Frontal cortex (tissue), 4 donors: ENCODE measurements at places on chromosomes 13 and 19. TPM values are rescaled to one million over a fixed set of nuclear protein-coding genes. Genes with fewer than 3 reads are reported as not detected.

DNA sequence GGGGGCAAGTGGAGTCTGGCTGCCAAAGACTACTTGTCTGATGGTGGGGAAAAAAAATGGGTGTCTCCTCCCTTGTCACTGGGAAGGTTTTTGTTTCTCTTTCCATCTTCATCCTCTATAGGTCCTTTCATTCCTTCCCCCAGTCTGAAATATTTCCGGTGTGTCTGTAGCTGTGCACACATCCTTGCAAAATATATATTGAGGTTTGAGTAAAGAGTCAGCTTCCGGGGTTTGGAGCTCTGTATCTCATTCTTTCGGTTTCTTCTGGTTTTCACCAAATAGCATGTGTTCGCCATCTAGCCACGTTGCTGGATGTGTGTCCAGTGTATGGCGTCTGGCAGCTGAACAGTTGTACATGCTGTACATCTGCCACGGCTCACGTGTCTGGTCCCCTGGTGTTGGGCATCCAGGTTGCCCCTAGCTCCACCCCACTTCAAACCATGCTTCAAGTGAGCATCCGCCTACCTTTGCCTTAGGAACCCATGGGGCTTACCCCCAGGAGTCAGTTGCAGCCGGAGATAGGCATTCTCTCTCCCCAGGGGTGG is 142.2 kb downstream of the SIPA1L3 start:
- DNase-seq = no peak

DNA sequence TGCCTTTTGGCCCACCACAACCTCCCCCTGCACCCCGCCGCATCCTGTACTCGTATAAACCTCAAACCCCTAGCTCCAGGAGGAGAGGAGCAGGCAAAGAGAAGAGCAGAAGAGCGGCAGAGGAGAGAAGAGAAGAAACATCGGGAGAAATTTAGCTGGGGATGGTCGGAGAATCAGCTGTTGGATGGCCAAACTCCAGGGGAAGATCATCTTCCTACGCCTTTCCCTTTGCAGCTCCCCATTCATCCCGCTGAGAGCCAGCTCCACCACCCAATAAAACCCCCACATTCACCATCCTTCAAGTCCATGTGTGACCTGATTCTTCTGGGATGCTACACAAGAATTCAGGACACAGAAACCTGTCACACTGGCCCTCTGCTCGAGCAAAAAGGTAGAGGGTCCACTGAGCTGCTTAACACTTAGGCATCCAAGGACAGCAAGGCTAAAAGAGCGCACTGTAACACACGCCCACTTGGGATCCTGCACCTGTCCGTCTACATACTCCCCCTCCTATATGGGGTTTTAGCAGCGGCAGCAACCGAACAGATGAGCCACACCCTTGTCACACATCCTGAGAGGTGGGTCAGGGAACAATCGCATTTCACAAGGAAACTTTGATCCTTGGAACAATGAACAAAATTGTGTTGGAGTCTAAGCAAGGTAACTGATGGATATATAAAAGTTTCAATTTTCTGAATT is 51.6 kb upstream of the MIR17HG start:
- DNase-seq = no peak

DNA sequence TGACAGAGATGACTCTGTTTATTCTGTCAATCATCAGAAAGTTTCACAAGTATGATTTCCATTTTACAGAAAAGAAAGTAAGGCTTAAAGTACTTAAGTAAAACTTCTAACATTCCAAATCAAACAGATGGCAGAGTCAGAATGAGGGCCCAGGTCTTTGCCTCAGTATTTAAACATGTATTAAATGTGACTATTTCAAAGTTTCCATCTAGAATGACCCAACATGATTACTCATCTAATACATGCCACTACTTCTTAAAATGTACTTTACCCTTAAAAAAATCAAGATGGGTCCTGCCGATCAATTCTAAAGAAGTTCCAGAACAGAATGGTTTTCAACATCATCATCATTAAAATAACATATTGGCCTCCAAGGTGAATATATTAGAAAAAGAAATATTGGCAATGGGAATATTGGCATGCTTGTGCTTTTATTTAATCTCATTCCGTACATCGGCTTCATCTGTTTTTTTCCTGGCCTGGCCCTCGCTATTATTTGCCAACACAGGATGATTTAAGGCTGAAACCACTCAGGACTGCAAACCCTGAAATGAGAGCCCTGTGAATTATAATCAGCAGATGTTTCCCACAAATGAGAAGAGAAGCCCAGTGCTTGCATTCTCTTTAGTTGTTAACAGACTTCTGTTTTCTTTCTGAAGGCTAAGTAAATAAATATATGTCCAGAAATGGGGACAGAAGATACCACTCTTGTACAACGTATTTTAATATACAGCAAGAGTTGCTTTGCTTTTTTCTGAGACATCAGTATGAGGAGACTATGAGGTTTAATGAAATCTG is 340.0 kb downstream of the DNAJC15 start:
- DNase-seq = no peak

DNA sequence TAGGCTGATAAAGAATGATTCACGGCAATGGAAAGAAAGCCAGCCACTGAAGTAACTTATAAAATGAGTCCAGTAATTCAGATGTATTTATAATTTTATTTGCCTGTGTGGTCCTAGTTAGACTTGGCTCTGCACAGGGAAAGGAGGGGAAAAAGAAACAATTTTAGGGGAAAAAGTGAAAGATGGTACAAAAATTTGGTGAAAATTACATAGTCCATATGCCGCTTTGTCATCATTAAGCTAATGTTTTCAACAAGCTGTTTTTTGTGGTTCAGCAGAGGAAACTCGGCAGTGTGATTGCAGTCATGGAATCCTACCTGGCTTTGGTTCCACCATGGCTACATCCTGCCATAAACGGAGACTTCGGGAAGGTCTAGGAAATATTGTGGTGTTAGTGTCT is 301.9 kb downstream of the ATP8A2 start:
- DNase-seq = no peak

DNA sequence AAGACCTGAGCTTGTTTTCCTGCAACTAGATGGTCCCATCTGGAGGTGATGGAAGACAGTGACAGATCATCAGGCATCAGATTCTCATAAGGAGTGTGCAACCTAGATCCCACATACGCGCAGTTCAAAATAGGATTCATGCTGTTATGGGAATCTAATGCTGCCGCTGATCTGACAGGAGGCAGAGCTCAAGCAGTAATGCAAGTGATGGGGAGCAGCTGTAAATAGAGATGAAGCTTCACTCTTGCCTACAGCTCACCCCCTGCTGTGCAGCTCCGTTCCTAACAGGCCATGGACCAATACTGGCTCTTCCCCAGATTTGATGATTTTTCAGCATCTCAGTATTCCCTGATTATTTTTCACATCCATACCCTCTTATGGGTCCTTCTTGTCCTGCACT is 208.4 kb upstream of the RXFP2 start:
- DNase-seq = no peak

- DNase-seq = no peak
Measured at GRCh38 chr19:45146741-45147205, 14.0 kb downstream of the NKPD1 start.

DNA sequence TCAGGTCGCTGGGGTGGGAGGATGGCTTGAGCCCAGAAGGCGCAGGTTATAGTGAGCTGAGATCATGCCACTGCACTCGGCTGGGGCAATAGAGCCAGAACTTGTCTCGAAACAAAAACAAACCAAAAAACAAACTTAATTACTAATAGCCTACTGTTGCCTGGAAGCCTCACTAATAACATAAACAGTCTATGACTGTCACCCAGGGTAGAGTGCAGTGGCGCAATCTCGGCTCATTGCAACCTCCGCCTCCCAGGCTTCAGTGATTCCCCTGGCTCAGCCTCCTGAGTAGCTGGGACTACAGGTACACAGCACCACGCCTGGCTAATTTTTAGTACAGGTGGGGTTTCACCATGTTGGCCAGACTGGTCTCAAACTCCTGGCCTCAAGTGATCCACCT is 18.0 kb downstream of the CATSPERD start:
- no peak for DNase-seq

DNA sequence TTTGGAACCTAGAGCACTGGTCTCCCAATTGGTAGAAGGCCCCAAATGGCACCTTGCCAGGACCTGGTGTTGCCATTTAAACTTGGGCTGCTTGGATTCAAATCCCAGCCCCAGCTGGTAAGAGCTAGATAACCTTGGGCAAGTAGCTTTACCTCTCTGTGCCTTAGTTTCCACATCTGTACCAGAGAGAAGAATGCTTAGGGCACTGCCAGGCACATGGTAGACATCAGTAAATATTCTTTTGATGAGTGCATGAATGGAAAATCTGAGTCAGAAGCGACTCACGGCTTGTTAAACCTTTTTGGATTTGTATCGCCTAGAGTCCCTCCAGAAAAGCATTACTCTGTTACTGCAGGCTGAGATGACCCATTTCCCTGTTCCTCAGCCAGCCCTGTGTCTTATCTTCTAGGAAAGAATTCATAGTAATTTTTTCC is 90.9 kb downstream of the SIPA1L3 start:
- DNase-seq = no peak

- DNase-seq = no peak
Measured at GRCh38 chr19:903266-903797, 9.7 kb downstream of the R3HDM4 start.

GRCh38 chr19:4694211-4694987 is 24.3 kb upstream of the MYDGF start:
- DNase-seq = peak; percentile 63

- no peak for DNase-seq
Measured at GRCh38 chr13:94286581-94286980, 192.9 kb downstream of the DCT start.

DNA sequence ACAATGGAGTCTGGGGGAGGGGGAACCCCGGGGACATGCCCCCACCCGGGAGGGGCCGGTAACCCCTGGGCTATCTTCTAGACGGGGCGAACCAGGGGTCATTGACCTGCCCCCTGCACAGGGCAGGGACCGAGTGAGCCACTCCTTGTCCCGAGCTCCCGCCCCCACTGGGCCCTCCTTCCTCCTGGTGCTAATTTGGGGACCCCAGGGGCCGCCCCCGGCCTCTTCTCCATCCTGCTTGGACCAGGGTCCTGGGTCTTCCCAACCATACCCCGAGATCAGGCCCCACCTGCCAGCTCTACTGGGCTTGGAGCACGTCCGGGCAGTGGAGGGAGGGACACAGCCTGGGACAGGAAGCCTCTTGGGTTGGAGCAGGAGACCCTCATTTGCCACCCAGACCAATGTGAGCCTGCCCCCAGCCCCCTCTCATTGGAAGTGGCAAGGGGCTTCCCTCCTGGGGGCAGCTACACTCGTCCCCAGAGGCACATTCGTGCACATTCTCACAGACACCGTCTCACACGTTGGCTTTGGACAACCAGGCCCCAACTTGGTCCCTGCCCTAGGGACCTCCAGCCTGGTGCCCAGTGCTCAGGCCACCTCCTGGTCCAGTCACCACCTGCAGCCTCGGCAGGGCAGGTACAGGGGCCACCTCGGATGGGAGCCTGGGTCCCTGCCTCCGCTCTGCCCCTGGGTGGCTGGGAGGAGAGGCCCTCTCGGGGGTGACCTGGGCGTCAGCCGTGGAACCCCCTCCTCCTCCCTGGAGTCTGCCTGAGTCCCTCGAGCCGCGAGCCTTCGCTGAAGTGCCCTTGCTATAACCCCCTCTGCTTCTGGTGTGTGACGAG is 3.3 kb upstream of the MISP start:
- no peak for DNase-seq

GRCh38 chr13:91825516-91825915 is 427.1 kb downstream of the GPC5 start:
- DNase-seq = no peak

GRCh38 chr13:40113643-40114304 is 458.3 kb downstream of the COG6 start:
- DNase-seq = no peak

DNA sequence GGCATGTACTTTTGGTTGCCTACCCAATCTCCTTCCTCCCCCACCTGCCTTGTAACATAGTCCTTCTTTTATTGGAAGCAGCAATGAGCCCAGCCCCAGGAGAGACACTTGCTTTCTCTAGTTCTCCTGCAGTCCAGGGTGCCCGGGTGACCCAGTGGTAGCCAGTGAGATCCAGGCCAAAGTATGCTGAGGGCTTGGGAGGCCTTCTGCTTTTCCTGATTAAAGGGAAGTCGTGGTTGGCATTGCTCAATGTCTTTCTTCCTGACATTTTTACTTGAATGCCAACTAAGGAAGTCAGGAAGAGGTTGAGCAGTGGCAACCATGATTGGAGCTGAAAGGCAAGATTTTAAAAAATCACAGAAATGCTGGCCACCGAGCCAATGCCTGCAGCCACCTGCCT is 25.7 kb downstream of the CNMD start:
- no peak for DNase-seq

GRCh38 chr13:41054212-41054877 is 7.0 kb upstream of the WBP4 start:
- DNase-seq = no peak

- DNase-seq = no peak
Measured at GRCh38 chr19:32692727-32693061, 1.1 kb downstream of the NUDT19 start.

DNA sequence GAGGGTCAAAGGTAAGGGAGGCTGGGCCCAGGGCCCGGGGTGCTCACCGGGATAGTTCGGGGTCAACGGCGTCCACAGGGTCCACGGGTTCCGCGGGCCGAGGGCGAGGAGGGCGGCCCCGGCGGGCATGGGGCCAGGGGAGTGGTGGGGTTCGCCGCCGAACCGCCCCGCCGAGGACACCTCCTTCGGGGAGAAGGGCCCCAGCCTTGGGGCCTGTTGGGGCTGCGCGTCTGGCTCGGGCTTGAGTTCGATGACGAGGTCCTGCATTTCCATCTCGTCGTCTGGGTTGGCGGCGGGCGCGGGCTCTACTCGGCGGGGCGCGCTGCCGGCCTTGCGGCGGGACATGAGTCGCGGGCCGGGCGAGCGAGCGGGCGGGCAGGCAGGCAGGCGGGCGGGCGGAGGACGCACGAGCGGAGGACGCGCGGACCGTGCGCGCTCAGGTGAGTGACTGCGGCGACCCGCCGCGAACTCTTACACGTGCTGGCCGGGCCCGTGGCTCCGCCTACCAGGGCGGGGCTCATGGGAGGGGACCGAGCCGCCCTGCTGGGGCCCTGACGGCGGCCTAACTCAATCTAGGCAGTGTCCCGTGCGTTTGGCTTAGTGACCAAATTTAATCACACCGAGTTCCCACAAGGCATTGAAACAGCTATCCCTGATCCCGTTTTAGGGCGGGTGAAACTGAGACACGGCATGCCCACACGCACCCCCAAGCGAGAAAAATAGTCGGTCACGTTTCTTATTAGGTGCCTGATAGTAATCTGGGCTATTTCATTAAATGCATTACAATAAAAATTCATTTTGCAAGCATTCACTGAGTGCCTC is at the start of gene ZNF296:
Gene ZNF296, minus strand, starts transcription at position 450 of the 822 bp plus-strand sequence. Its CDS starts 105 bp downstream, at position 345.
- peak; percentile 76 for DNase-seq

Gene ZNF433
- 16.3 TPM for total RNA-seq

Gene NTF4
- not detected for total RNA-seq

Gene ZNF414
- 2.4 TPM for total RNA-seq

Gene CYSLTR2
- 3.7 TPM for total RNA-seq

Gene SIX5
- total RNA-seq = 0.82 TPM

Gene DACT3
- total RNA-seq = 17.5 TPM

Gene RFPL4A
- total RNA-seq = not detected

Gene CCDC169
- 6.9 TPM for total RNA-seq

Gene POU2F2
- total RNA-seq = 2.9 TPM

Gene N4BP2L1
- 8.2 TPM for total RNA-seq

Gene FBN3
- total RNA-seq = 28.1 TPM
